ENCODE measurements at places on chromosomes 7 and 10.

GRCh38 chr7:34497153-34497777 is 160.8 kb upstream of the NPSR1 start:
- no peak for DNase-seq

DNA sequence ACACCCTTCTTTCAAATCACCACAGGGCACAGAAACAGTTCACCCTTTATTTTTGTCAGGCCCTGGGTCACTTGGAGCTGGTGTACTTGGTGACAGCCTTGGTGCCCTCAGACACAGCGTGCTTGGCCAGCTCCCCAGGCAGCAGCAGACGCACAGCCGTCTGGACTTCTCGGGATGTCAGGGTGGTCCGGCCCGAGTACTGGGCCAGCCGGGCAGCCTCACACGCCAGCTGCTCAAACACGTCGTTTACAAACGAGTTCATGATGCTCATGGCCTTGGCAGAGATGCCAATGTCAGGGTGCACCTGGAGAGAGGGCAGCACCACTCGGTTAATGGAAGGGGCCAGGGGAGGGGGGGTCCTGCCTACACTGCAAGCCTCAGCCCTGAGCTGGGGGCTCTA is 2.5 kb downstream of the H2BK1 start:
- DNase-seq, result no peak

DNA sequence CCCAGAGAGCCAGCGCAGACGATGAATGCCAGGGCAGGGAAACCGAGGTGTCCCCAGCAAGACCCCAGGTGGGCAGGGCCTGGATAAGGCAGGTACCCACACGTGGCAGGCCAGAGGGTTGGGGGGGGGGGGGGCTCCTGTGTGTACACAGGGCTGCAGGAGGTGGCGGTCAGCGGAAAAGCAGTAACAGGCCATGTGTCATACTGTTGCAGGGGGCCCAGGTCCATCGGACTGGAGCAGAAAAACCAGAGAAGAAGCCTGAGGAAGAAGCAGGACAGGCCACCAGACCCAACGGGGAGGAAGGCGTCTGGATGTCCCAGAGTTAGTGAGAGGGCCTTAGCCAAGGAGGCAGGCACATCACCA is 116.3 kb downstream of the MAD1L1 start:
- no peak for DNase-seq

DNA sequence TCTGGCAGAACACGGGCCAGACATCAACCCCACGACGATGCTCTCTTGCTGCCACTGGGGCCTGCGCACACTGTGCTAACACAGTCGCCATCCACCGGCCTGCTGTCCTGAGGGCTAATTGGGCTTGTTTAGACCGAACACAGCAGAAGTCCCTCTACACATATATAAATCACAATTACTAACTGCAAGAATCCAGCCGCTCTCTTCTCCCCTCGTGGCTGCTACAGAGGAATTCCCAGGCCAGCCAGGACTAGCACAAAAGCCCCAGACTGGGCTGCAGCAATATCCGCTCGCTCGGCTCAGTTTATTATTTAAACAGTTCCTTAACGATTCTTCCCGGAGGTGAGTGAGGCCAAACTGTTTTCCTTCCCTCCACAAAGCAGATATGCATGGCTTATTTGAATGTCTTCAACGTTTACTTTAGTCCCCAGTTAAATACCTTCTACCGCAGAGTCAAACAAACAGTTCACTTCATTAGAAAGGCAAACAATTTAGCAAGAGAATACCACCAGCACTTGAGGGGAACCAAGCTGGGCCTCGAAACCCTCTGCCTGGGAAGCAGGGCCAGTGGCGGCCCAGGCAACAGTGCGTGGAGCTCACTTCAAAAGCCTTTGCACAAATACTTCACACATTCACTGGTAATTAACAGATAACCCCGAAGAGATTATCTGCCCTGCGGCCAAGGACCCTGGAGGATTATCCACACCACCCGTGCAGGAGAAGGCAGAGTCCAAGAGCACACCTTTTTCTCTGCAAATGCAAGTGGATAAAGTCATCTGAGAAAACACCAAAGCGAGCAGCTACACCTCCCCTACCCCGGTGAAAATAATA is 145.3 kb downstream of the GLI3 start:
- no peak for DNase-seq

- no peak for DNase-seq
These were observed 366.5 kb upstream of the KLF6 start for GRCh38 chr10:4151466-4151865.

DNA sequence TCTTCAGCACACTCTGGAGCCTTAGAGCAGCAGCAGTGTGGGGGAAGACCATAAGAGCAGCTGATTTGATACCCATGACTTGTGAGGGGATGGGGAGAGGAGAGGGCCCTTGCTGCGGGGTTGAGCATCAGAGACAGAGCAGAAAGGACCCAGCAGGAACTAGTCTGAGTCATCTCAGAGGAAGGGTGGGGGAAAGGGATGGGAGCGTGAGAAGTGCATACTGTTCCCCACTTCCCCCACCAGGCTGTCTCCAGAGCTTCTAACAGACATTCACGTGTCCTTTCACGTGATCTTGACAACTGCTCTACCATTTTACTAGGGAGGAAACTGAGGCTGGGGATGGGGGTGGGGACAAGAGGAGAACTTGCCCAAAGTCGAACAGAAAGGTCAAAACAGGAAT is 38.7 kb downstream of the FAM241B start:
- DNase-seq, result no peak

GRCh38 chr10:93941606-93942005 is 47.8 kb downstream of the SLC35G1 start:
- no peak for DNase-seq

DNA sequence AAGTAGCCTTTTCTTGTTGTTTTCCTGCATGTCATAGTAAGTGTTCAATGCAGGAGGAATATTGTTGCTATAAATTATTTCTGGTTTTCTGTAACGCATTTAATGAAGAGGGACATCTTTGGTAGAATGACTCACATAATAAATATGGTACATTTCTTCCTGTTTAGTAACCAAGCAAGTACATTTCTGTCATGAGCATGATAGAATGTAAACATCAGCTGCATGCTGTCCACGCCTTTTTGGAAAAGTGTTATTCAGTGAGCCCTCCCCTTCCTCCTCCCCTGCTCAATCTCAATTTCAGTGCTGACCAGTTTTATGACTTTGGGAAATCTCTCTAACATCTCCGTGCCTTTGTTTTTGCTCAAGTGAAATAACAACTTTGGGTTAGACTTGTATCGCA is 664.0 kb downstream of the XPNPEP1 start:
- DNase-seq, result no peak

GRCh38 chr7:4733936-4734528 is 41.4 kb upstream of the AP5Z1 start:
- no peak for DNase-seq

GRCh38 chr10:43671659-43672531 is 23.2 kb upstream of the ZNF32 start:
- no peak for DNase-seq

DNA sequence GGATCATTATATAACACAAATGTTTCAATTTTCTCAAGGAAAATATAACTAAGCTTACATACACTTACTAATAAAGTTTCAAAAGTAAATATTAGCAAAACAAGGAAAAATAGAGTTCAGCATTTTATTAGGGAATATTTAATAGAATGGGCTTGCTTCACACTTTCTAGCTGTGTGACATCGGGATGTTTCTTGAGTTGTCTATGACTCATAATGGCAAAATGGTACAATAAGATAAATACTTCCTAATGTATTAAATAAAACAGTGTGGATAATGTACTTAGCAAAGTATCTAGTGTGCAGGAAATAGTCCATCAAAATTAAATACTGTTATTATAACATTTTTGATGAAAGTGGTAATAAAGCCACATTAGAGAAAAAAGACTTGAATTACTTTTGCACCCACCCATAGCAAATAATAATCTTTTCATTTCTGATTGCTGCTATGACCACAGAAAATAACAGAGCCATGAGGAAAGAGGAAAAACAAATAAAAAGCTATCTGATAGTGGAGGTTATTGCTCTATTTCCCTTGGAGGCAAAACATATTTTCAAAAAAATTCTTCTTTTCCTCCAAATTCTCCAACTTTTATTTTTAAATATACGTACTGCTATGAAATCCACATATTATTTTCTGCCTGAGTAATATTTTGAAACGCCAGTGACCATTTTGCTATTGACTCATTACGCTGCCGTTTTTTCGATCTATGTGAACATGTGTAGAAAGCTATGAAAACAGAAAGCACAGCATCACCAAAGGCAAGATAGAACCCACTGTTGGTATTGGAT is 272.9 kb upstream of the KLF6 start:
- DNase-seq, result no peak

DNA sequence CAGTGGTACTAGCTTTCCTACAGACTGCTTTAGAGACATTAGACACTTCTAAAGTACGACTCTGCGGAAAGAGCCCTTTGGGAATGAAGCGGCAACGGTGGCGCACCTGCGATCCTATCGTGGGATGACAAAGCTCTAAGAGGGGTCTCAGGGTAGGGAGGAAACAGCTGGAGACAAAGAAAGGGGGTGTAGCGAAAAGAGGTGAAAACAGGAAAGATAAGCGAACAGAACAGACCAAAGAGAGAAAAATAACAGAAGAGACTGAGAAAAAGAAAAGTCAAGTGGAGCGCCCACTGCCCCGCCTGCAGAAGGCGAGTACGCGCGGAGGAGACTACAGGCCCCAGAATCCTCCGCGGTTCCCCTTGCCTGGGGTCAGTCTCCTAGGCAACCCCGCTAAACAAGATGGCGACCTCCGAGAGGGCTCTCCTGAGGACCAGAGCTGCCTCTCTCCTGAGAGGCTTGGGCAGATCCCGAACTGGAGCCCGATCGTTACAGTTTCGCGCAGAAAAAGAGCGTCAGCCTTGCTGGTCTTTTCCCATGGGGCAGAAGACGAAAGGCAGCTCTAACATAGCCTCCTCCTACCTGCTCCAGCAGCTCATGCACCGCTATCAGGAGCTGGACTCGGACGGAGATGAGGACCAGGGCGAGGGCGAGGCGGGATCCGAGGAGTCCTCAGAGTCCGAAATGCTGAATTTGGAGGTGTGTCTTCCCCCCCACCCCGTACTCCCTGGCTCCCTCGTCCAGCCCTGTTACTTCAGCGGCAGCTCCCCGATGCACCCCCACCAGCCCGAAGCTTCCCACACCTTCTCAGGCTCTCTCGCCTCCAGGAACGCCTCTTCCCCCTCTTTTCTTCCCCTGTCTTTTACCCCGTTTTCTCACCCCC is at the start of gene LRGUK:
Gene LRGUK (plus strand): TSS at position 375 of the 883 bp plus-strand sequence. CDS start 28 bp downstream, at position 403.
- DNase-seq, result peak; percentile 83

- no peak for DNase-seq
These were observed 200.1 kb downstream of the SKAP2 start for GRCh38 chr7:26664274-26664673.

DNA sequence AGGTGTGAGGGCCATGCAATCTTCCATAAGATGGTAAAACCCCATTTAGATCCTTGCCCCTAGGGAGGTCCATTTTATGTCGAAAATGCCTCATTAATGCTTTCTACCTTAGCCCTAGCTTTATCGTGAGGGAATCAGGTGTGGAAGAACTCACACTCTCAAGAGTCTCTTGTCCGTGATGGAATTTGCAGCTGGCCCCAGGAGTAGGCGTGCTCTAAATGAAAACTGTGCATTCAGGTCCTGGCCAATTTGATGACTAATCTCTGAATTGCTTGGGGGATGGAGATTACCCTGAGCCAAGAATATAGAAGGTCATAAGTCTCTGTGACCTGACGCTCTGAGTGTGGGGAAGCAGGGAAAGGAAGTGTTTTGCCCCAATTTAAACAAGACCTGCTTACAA is 6.6 kb downstream of the C10orf90 start:
- no peak for DNase-seq

GRCh38 chr7:102101111-102101551 is 185.5 kb upstream of the SH2B2 start:
- peak; percentile 24 for DNase-seq

GRCh38 chr7:77797734-77798393 is 370 bp downstream of the TMEM60 start:
- no peak for DNase-seq

DNA sequence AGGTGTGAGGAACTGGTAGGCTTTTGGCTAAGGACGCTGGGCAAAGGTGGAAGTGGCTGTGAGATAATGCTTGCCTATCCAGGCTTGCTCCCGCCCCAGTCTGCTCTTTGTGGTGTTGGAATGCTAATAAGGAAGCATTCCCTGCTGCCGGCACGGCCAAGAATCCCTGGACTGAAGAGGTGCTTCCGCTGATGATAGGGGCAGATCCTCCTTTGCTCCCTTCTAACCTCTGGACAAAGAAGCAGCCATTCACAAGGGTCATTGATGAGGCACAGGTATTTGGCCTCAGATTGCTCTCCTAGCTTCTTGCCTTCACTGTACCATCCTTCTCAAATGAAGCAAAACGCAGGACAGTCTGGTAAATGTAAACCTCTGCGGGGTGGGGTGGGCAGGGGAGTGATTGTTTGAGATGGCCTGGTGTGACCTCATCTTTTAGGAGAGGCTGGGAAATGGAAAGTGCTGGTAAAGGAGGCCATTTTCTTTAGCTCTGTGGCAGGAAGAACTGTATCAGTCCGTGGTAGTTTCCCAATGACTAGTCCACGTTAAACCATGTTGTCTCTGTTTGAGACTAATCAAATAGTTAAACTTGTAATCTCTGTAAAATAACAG is 1.7 kb downstream of the PGAM1 start:
- DNase-seq, result no peak

- peak; percentile 69 for DNase-seq
These were observed 12.0 kb upstream of the SCART1 start for GRCh38 chr10:133441780-133442179.

DNA sequence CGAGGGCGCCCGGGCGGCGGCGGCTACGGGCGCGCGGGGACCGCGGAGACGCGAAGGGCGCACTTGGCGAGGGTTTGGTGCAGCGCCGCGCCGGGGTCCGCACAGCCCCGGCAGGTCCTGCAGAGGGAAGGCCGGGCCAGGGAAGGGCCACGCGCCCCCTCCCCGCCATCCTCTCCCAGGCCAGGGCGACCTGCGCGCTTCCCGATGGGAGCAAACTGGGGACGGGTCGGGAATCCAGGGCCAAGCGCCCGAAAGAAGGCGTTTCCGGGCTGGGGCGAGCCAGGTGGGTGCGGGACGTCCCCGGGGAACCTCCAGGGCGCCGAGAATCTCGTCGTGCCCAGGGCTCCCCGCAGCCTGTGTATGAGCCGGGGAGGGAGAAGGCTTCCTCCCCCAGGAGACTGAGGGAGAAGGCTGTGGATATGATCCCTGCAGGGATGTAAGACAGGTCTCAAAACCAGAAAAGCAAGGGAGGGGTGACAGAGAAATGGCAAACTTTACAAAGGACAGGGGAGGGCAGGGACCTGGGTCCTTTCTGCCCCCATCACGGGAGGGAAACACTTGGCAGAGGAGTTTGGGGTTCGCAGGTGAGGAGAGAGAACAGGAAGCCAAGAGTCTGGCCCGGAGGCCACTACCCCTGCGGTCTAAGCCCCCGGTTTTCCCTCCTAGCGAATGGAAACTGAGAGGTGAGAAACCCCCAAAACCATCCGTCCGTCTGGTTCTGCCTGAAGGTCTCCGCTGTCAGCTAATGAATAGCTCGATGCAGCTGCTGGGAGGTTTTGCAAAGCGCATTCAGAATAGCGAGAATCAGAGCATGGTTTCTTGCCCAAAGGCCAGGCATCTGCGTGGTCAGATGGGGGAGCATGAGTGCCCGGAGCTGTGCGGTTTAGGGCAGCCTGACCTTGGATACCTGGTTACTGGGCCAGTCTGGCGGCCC is 674 bp downstream of the AMZ1 start:
- DNase-seq, result no peak

Measured in suprapubic skin (tissue), 4 donors.